ENCODE measurements at places on chromosomes 4 and X.
A peak's percentile ranks its signal among the peaks of the same experiment; 100 is the strongest.

GRCh38 chr4:143381189-143382118 is 44.8 kb downstream of the GAB1 start:
- peak; percentile 83 for DNase-seq

- DNase-seq, result no peak
Observed at GRCh38 chrX:115192244-115192700, 3.1 kb downstream of the RBMXL3 start.

DNA sequence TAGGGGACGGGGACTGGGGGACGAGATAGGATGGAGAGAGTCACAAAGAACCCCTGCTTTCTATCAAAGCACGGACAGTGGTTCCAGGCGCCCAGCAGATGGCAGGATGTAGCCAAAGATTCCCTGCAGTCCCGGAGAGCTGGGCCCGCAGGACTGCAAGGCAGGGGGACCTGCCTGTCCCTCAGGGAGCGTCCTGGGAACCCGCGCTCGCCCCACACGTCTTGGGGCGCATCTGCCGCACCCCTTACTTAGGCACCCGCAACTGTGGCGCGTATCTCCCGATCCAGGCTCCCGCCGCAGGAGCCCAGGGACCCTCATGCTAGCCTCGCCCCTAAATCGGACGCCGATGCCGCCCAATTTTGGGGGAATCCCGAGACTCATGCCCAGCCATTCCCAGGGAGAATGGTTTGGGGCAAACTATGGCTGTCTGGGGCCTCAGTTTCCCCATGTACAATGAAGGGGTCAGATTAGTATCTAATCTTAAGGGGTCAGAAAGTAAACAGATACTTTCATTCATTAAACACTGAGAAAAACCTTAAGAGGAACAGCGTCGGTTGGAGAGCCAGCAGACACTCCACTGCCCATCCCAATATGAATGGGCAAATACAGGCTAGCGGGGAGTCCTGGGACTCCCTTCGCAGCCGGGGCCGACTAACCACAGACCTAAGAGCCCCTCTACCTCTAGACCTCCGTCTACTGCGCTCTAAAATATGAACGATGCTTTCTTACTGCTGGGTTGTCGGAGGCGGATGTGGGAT is 581 bp upstream of the STK32B start:
- DNase-seq, result peak; percentile 54

GRCh38 chr4:140071806-140072205 is 82.2 kb downstream of the MAML3 start:
- peak; percentile 33 for DNase-seq

DNA sequence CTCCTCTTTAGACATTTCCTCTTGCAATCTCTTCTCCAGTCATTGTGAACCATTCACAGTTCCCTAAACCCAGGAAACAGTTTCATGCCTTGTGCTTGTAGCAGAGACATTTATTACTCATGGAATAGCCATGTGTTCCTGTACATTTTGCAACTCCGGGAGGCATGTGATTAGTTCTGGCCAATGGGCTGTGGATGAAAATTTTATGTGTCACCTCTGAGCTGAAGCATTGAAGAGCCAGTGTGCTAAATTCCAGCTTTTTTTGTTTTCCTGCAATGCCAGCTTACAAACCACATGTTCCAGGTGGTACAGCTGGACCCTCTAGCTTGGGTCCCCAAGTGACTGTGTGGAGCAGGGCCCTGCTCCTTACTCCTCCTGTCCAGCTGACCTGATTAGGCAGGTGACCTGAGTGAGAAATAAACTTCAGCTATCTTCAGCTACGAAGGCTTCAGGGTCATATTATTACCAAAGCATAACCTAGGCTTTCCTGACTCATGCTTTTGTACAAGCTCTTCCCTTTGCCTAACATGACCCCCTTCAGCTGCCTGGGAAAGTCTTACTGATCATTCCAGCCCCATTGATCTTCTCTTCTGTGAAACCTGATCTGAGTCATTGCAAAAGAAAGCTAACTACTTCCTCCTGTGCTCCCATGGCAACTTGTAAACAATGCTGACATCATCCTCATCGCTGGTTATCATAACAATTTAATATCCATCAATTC is 200.4 kb downstream of the PTTG2 start:
- peak; percentile 33 for DNase-seq

GRCh38 chr4:10164877-10165283 is 48.3 kb upstream of the WDR1 start:
- DNase-seq, result peak; percentile 55

DNA sequence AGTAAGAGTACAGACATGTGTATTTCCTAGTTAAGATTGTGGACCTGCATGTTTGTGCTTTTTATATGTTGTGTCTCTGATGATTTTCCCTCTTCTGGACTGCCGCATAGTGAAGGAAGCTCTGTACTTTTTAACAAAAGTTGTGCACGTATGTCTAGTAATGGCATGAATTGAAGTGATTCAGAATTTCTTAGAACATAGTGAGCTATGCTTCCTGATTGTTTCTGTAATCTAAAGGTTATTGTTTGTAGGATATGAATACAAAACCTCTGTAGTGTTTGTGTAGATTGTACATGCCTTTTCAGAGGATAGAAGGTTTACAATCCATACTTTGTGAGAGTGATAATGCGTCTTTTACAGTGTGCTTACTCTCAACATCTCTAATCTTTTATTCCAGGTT is 37.0 kb upstream of the NUDT6 start:
- DNase-seq, result no peak

DNA sequence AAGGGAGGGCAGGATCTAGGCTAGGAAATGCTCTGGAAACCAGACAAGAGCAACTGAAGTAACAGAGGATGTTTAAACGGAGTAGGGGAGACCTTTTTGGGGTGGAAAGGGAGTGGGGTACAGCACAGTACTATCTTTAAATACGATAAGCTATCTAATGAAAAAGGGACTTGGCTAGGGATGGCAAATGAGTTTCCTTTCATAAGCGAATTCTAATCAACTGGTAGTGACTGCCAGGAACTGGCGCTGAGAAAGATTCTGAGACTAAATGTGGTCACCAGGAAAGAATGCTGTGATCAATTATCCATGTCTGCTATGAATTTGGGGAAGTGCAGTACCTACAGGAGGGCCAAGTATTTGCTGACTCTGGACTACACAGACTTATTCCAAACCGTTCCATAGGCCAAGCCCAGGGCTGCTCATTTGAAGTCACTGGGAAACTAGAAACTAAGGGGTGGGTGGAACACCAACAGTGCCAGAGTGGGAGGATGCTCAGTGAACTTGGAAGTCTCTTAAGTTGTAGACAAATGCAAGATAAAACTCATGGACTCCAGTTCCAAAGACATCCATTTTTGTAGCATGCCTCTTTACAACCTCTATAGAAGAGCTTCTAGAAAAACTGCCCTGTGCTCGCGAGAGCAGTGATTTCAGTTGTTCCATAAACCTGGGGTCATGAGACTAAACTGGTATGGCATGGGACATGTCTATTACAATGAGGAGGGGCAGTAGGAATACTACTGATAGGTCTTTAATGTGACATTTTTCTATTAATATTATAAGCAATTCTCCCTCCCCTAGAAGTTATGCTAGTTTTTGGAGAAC is 2.0 kb downstream of the TRAPPC2 start:
- no peak for DNase-seq

DNA sequence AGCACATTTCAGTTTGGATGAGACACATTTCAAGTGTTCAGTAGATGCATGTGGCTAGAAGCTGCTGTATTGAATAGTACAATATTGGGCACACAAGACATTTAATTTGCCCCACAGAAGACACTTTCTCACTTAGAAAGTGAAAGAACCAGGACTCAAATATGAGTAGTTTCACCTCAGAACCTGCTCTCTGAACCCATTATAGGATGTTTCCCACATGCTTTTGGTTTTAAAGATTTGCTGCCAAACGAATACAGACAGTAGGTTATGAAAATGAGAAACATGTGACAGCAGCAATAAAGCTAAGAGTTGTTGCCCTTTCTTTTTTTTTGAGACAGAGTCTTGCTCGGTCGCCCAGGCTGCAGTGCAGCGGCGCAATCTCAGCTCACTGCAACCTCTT is 32.3 kb downstream of the C4orf54 start:
- no peak for DNase-seq

DNA sequence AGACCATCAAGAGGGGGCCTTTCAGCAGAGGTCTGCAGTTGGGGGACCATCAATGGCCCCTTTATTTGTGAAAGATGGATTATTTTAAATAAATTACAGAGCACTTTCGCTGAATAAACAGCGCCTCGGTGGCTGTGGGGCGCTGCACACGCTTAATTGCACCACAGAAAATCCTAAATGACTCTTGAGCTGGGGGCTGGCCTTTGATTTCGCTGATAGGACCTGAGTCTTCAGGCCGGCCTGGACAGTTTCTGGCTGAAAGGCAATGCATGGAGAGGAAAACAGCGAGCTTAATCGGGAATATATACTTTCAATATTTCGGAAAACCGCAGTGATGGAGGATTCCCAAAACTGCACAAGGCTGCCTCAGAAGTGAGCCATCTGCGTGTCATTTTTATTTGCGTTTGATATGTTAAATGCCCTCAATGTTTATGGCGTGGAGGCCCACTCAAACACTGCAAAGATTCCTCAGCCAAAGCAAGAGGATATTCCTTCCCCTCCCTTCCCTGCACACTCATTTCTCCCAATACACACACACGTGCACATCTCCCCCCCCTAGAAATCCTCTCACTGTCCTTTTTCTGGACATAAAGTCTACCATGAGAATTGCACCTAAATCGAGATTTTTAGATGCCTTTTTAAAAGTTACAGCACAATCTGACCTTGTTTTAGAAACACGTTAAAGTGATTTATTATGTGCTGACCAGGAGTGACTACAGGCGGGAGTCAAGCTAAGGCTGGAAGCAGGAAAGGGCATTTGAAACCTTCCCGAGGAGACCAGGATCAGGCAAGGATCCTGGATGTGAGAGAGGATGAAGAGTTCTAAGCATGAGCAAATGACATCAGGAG is 340.7 kb downstream of the RAB28 start:
- no peak for DNase-seq

DNA sequence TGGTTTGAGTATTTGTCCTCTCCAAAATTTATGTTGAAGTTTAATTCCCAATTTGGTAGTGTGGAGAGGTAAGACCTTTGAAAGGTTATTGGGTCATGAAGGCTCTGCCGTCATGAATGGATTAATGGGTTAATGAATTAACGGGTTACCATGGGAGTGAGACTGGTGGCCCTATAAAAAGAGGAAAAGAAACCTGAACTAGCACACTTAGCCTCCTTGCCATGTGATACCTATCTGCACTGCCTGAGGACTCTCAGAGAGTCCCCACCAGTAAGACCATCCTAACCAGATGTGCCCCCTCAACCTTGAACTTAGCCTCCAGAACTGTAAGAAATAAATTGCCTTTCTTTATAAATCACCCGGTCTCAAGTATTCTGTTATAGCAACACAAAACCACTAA is 39.3 kb downstream of the PAGE1 start:
- no peak for DNase-seq

DNA sequence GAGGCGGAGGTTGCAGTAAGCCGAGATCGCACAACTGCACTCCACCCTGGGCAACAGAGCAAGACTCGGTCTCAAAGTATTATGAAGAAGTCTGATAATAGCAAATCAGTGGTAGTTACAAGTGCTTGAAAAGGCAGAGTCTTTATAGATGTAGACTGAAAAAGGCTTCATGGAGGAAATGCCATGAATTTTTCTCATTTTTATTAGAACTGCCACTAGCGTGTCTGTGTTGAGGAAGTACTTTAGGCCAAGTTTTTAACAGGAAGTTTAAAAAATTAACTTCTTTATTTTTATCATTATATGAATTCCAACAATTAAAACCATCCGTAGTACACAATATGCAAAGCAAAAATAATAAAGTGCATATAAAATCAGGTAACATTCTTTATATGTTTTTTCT is 32.8 kb upstream of the IL13RA1 start:
- no peak for DNase-seq

GRCh38 chr4:2891294-2891693 is 47.6 kb downstream of the ADD1 start:
- DNase-seq, result no peak

GRCh38 chrX:132533409-132533808 is 44.6 kb upstream of the MBNL3 start:
- DNase-seq, result no peak

- no peak for DNase-seq
Observed at GRCh38 chr4:7183161-7183560, 9.2 kb upstream of the SORCS2 start.

GRCh38 chr4:119025420-119025819 is 110.2 kb upstream of the MYOZ2 start:
- peak; percentile 77 for DNase-seq
